ENCODE measurements at places on chromosomes 3 and 15. TPM values are rescaled to one million over a fixed set of nuclear protein-coding genes. Genes with fewer than 3 reads are reported as not detected.

DNA sequence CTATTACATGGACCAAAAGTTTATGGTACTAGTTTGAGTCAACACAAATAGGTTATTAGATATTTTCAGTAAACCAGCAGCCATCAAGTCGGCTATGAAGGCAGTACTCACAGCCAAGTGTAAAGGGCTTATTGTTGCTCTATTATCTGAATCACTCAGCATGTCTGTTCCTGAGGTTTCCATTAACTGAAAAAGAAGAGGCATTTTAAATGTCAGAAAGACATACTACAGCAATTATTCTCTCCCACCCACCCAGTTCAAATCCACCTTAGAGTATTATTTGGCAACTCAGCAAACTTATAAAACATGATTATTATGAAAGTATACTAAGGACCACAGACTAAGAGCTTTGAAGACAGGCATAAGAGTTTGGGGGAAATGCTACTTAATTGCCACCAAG is 93.1 kb downstream of the BTD start:
- ATAC-seq = no peak

GRCh38 chr3:169475978-169476698 is 187.4 kb downstream of the MECOM start:
- no peak for ATAC-seq

DNA sequence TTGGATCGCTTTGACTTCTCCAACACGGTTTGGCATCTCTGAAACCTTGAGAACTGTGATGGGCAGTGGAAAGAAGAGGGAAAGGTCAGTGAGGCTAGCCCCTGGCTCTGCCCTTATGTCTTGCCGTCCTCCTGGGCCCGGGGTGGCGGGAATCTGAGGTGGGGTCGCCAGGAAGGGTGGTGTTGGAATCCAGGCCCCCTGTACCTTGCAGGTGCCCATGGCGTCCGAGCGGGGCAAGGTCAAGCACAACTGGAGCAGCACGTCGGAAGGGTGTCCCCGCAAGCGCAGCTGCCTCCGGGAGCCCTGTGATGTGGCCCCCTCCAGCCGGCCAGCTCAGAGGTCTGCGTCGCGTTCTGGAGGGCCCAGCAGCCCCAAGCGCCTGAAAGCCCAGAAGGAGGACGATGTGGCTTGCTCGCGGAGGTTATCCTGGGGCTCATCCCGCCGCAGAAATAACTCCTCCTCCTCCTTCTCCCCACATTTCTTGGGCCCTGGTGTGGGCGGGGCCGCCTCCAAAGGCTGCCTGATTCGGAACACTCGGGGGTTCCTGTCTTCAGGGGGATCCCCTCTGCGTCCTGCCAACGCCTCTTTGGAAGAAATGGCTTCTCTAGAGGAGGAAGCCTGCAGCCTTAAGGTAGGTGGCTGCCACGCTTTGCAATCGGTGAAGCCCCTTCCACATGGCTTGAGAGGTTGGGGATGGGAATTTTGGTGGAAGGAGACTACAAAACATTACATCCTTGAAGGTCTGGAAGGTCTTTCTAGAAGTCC is 907 bp downstream of the TATDN2 start:
- ATAC-seq = peak; percentile 48

- ATAC-seq = no peak
These were observed 1.8 kb downstream of the ADAMTS17 start for GRCh38 chr15:100339999-100340398.

DNA sequence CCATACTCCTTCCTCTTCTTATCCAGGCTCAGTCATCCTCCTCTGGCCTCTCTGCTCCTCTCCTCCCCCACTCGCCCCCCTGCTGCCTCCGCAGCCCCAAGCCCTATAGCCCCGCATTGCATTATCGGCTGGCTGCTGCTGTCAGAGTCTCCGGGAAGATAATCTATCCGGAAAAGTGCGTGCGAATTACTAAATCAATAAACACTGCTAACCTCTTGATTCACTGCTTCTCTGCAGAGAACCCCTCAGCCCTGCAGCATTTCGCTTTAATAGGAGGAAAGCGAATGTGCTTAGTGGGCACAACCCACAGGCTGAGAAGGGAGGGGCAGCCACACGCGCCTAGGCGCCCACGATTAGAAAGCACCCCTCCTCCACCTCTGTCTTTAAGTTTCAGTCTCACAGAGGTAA is 167.6 kb downstream of the ABHD5 start:
- no peak for ATAC-seq

DNA sequence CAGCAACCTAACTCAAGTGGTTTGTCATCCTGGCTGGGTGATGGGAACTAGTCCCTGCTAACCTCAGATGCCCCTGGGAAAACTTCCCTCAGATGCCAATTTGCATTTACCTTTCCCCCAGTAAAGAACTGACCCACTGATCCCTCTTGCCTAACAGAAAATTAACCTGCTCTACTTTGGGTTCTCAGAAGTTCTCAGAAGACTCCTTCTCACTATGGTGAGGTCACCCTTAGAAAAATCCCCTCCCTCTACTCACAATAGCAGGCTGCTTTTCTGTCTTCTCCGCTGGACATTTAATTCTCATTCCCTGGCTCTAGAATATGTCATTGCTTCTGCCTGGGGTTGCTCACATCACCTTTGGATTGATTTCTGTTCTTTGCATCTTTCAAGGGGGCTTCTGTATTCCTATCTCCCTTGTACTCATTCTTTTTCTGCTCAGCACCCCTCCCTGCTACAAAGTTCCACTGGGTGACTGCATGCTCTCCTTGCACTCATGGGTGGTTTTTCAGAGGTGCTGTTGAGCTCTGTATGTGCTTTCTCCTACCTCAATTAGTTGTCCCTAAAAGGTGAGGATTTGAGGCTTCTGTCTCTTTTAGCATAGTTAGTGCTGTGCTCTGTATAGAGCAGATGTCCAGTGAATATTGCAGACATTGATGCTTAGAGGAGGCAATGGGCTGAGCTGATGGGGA is 869 bp downstream of the PLA1A start:
- peak; percentile 77 for ATAC-seq

DNA sequence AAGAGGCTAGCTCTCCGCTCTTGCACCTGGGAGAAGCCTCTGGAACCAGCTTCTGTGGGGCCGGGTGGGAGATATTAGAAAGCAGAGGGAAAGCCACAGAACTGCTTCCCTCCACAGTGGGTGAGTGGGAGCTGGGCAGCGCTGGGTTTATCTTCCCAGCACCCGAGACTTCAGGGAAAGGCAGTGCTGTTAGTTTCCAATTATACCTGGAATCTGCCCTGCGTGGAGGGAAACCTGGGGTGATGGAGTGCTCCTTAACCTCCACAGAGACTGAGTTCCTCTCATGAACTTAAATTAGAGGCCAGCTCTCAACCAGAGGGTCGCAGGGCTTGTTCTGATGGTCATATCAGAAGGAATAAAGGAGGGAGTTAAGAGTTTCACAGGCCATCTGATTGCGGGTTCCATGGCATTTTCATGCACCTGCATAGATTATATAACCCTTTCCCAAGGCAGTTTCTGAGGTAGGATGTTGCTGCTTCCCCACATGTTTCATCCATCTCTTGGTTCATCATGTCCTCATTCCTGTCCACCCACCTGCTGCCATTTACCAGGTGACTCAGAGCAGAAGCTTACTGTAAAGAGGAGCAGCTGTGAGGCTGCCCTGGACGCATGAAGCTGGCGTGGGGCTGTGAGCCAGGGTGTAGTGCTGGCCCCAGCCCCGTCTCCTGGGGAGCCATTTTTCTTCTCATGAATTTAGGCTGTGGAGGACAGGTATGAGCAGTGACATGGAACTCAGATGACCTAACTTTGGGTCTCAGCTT is 42.5 kb downstream of the CA12 start:
- ATAC-seq = peak; percentile 56

DNA sequence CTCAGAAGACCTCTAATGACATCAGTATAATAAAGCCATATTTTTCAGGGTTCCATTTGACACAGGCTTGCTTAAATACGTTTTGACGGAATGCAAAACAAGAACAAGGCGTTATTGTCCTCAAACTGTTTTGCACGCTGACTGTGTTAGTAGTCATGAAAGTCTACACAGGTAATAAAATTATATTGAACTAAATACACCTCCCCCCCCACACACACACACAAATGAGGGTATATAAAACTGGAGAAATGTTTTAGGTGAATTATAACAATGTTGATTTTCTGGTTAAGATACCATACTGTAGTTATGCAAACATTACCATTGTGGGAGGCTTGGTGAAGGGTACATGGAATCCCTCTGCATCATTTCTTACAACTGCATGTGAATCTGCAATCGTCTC is 257.1 kb upstream of the ARRDC4 start:
- no peak for ATAC-seq

DNA sequence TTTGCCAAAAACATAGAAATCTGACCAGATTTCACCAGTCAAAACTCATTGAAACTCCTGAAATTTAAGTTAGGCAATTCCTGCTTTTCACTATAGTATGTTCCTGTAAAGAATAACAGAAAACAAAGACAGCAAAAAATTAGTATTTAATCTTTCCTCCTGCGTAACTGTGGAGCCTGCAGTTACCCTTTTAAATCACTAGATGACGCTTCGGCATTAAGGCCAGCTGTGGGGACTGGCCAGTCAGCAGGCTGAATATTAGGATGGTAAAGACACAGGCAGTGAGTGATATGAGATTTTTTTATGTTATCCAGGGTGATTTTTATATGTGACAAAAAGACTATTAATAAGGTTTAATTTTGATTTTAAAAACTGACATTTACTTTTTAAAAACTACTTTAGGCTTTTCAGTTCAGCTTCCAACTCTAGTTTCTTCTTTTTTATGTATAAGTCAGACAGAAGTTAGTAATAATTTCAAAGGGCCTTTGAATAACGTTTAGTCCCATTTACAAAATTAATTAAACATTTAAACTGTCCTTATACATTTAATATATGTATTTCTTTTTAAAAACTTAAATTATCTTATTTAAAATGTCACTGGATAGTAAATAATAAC is 165.1 kb downstream of the PPM1L start:
- no peak for ATAC-seq

DNA sequence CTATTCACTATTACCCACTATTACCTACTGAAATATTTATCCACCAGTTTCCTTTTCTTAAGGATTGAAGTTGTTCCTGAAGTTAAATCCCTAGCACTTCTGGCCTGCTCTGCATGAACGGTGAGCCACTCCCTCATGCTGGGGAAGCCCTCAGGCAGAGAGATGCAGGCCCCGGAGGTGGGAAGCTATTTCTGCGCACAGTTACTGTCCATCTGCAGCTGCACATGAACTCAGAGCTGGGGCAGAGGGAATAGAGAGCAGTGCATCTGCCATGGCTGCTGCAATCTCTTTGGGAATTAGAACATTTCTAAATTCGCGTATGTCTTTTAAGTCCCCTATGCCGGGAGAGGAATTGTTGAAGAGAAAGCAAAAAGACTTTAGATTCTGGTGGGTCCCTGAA is 6.3 kb upstream of the GALNT15 start:
- no peak for ATAC-seq

DNA sequence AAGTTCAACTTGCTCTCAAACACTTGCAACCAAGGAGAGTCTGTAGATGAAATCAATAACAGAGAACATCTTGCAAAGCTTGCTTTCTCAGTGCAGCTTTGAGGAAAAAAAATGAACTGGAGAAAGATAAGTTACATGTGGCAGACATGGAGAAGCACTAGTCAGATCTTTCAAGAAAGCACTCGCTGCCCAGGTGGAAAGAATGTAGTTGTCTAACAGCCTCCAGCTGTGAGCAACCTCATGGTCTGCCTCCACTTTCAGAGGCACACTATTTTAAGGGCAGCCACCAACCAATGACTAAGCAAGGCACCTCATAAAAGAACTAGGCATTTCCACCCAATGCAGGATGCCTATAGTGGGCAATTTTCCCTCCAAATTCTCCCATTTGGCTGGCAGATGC is 125.4 kb upstream of the CPNE4 start:
- no peak for ATAC-seq

GRCh38 chr15:27481768-27482167 is 510.8 kb downstream of the GABRG3 start:
- no peak for ATAC-seq

DNA sequence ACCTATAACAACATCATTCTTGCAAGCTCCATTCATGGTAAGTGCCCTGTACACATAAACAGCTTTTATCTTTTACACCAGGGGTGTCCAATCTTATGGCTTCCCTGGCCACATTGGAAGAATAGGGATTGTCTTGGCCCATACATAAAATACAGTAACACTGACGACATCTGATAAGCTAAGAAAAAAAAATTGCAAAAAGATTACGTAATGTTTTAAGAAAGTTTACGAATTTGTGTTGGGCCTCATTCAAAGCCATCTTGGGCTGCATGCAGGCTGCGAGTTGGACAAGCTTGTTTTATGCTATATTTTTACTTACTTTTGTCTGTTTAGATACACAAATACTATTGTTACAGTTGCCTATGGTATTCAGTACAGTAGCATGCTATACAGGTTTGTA is 31.6 kb downstream of the ZNF654 start:
- ATAC-seq = no peak

DNA sequence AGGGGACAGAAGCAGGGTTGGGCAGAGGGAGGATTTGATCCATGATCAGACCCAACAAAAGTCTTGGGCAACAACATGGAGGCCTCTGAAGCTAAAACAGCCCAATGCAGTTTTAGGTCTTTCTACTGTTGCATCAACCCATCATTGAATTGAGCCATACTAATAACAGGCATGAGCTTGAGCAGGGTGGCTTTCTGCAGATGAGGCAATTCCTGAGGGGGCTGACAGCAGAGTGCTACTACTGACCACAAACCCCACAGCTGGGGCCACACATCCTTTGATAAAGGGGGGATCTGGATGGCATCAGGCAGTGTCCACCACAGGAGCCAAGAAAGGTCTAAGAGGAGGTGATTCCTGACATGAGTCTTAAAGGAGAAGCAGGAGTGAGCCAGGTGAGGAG is 517.0 kb upstream of the PPP2R3A start:
- ATAC-seq = no peak

DNA sequence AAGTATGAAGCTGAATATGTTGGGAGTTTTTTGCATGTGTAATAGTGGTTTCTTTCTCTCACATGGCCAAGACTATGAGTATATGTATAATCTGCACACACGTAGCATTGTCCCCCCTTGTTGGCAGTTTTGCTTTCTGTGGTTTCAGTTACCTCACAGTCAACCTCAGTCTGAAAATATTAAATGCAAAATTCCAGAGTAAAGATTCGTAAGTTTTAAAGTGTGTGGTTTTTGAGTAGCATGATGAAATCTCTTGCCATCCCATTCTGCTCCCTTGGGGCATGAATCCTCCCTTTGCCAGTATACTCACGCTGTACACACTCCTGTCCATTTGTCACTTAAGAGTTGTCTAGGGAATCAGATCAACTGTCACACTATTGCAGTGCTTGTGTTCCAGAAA is 742.0 kb upstream of the CCDC54 start:
- ATAC-seq = no peak

GRCh38 chr15:95880031-95880570 is 450.4 kb upstream of the NR2F2 start:
- no peak for ATAC-seq

GRCh38 chr3:120160050-120160449 is 65.8 kb upstream of the GSK3B start:
- no peak for ATAC-seq

- no peak for ATAC-seq
These were observed 56.1 kb upstream of the PRR23C start for GRCh38 chr3:139100821-139101220.

GRCh38 chr3:132198516-132198915 is 118.7 kb upstream of the ACP3 start:
- ATAC-seq = no peak

GRCh38 chr3:70501561-70501960 is 189.1 kb upstream of the MDFIC2 start:
- ATAC-seq = no peak

Gene LSMEM2
- total RNA-seq = 0.34 TPM

Gene KCNMB3
- total RNA-seq = 0.69 TPM

Gene CX3CR1
- total RNA-seq = 0.37 TPM

Gene KLHDC8B
- 1.0 TPM for total RNA-seq

Gene FANCD2OS
- not detected for total RNA-seq

Gene IL17RD
- 0.48 TPM for total RNA-seq
